Activated CD4-positive, alpha-beta T cell treated with anti-CD3 and anti-CD28 coated beads, Interleukin-2, amount 10 ng/mL, durations not matched to agents 7 days and 5 days (primary cell): ENCODE measurements at places on chromosomes 5 and 9. TPM values are rescaled to one million over a fixed set of nuclear protein-coding genes. Genes with fewer than 3 reads are reported as not detected.

The FCN2 gene
- not detected for total RNA-seq

The ACTBL2 gene
- not detected for total RNA-seq

The IRX2 gene
- not detected for total RNA-seq

The PCDHGC4 gene
- total RNA-seq = not detected

The MSH3 gene
- total RNA-seq = 23.2 TPM

The SIT1 gene
- total RNA-seq = 195 TPM

GRCh38 chr9:38756702-38757101 lies 36.8 kb upstream of the FAM240B start:
- H3K27ac ChIP-seq = no peak overlapping the region
- H3K4me1 ChIP-seq = no peaks in the 10 kb centered on the region
- DNase-seq = no peak
- no peak overlapping the region for H3K4me3 ChIP-seq

DNA sequence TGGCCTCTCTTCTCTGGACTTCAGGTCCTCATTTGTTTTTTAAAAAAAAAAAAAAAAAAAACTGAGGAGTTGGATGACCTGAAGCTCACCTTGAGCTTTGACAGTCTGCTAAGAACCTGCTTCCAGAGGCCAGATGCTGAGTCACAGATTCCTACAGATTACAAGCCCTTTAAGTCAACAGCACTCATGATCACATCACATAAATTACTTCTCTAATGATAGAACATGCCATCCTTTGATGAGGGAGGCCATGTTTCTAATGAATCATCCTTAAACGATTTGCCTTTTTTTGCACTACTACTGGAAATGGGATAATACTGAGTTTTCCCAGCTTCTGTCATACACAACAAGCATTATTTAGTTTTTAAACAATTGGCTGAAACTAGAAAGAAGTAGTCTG lies 34.2 kb upstream of the MYOT start:
- no peak overlapping the region for H3K27ac ChIP-seq
- peaks cover 4% of the 10 kb centered on the region for H3K27me3 ChIP-seq
- DNase-seq = no peak

- H3K27ac ChIP-seq = no peak overlapping the region
- H3K4me1 ChIP-seq = no peaks in the 10 kb centered on the region
- no peaks in the 10 kb centered on the region for H3K27me3 ChIP-seq
- no peaks in the 10 kb centered on the region for H3K36me3 ChIP-seq
- DNase-seq = no peak
Observed at GRCh38 chr5:164475339-164475977, 970.0 kb downstream of the MAT2B start.

DNA sequence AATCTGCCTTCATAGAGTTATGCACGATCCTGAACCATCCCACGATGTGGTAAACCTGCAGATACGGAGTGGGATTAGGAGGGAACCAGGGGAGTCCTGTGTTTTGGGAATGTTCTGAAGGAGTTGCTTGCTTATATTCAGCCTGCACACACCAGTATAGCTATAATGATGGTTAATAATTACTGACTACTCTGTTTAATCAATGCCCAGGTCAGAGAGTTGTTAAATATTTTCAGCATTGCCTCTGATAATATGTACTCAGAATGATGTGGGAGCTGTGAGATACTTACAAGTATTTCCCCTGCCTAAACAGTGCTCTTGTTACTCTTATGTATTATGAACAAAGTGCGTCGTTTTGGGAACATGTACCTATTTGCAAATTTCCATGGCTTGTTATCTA lies 34.8 kb upstream of the STK32A start:
- no peak for DNase-seq
- H3K4me3 ChIP-seq = no peak overlapping the region
- H3K36me3 ChIP-seq = no peaks in the 10 kb centered on the region
- H3K27ac ChIP-seq = no peak overlapping the region

GRCh38 chr9:16884952-16885513 lies 14.6 kb upstream of the BNC2 start:
- no peak overlapping the region for H3K4me3 ChIP-seq
- H3K36me3 ChIP-seq = no peaks in the 10 kb centered on the region
- no peak for DNase-seq

DNA sequence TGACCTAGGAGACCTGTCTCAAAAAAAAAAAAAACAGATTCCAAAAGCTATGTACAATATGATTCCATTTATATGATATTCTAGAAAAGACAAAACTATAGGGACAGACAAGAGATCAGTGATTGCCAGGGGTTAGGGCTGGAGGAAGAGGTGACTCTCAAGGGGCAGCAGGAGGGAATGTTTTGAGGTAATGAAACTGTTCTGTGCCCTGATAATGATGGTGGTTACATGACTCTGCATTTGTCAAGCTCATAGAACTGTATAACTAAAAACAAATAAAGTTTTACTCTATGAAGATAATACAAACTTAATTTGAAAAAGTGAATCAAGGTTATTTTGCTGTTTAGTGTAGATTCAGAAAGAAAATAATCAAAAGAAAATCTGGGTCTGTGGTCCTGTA lies 125.3 kb upstream of the IQGAP2 start:
- DNase-seq = no peak
- H3K4me1 ChIP-seq = no peaks in the 10 kb centered on the region
- H3K27me3 ChIP-seq = peaks cover 2% of the 10 kb centered on the region
- H3K27ac ChIP-seq = no peak overlapping the region
- no peak overlapping the region for H3K4me3 ChIP-seq
- peaks cover 4% of the 10 kb centered on the region for H3K36me3 ChIP-seq

DNA sequence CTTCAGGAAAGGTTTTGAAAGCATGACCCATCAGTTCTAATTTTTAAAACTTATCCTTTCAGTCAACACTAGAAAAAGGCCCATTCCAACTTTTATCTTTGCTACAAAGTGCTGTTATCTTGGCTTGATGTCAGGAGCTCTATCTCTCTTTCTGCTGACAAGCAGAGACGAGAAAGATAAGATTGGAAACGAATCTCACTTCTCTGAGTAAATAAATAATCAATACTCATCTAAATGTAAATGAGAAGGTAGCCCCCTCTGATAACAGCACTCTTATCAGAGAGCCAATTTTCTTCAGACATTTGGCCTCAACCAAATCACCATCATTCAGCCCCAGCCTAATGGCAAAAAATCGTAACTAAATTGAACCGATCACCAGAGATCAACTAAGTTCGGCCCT lies 191.7 kb downstream of the MAPKAP1 start:
- H3K4me1 ChIP-seq = peaks cover 15% of the 10 kb centered on the region
- H3K27me3 ChIP-seq = no peaks in the 10 kb centered on the region
- H3K36me3 ChIP-seq = peaks cover 3% of the 10 kb centered on the region
- no peak for DNase-seq
